ENCODE measurements at places on chromosomes 7 and 10. TPM values are rescaled to one million over a fixed set of nuclear protein-coding genes. Genes with fewer than 3 reads are reported as not detected.

The PAPOLB gene
- total RNA-seq: not detected

GRCh38 chr10:48509974-48510692 is 94.7 kb downstream of the ARHGAP22 start:
- no peaks in the 10 kb centered on the region for H3K27me3 ChIP-seq
- H3K4me3 ChIP-seq: no peak overlapping the region
- H3K27ac ChIP-seq: no peak overlapping the region
- H3K4me1 ChIP-seq: peaks cover 3% of the 10 kb centered on the region
- no peak for DNase-seq
- peaks cover 3% of the 10 kb centered on the region for H3K36me3 ChIP-seq

- no peaks in the 10 kb centered on the region for H3K27me3 ChIP-seq
- DNase-seq: no peak
- H3K4me1 ChIP-seq: no peaks in the 10 kb centered on the region
- no peak overlapping the region for H3K4me3 ChIP-seq
- no peaks in the 10 kb centered on the region for H3K36me3 ChIP-seq
Observed at GRCh38 chr10:27564398-27564797, 60.3 kb downstream of the RAB18 start.

DNA sequence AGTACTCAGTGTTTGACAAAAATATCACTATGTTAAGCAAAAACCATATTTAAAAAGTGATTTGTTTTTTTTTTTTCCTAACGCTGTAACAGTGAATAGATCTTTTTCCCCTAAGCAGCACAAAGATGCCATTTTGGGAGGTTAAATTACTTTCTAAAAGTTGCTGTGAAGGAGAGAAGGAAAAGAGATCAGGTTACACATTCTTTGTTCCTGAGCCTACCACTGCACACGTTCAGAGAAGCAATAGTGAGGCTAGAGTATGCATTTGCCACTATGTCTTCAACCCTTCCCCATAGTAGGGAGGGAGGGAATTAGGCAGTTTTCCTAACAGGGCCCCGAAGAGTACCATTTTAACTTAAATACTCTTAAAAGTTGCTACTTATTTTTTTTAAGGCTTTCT is 38.9 kb downstream of the BMPR1A start:
- H3K27me3 ChIP-seq: no peaks in the 10 kb centered on the region
- H3K36me3 ChIP-seq: no peaks in the 10 kb centered on the region
- no peak overlapping the region for H3K4me3 ChIP-seq
- peak overlapping the region; percentile 25 for H3K27ac ChIP-seq
- peak; percentile 88 for DNase-seq
- peaks cover 13% of the 10 kb centered on the region for H3K4me1 ChIP-seq

DNA sequence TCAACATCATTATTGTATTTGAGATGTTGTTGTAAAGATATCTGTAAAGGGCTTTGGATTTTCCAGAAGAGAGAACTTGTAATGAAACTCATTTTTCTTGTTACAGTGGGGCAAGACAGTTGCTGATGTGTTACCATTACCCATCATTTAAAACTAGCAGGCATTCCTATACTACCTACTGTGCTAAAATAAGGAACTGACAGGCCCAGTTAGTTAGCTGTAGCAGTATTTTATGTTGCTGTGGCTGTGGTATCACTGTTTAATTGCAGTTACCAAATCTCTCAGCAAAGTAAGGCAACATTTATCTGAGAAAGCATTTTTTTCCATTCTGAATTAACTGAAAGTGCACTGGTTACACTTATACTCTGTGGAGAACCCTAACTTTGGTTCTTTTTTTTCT is 9.9 kb downstream of the ST7 start:
- no peaks in the 10 kb centered on the region for H3K36me3 ChIP-seq
- no peak for DNase-seq
- H3K4me1 ChIP-seq: no peaks in the 10 kb centered on the region
- no peak overlapping the region for H3K4me3 ChIP-seq

DNA sequence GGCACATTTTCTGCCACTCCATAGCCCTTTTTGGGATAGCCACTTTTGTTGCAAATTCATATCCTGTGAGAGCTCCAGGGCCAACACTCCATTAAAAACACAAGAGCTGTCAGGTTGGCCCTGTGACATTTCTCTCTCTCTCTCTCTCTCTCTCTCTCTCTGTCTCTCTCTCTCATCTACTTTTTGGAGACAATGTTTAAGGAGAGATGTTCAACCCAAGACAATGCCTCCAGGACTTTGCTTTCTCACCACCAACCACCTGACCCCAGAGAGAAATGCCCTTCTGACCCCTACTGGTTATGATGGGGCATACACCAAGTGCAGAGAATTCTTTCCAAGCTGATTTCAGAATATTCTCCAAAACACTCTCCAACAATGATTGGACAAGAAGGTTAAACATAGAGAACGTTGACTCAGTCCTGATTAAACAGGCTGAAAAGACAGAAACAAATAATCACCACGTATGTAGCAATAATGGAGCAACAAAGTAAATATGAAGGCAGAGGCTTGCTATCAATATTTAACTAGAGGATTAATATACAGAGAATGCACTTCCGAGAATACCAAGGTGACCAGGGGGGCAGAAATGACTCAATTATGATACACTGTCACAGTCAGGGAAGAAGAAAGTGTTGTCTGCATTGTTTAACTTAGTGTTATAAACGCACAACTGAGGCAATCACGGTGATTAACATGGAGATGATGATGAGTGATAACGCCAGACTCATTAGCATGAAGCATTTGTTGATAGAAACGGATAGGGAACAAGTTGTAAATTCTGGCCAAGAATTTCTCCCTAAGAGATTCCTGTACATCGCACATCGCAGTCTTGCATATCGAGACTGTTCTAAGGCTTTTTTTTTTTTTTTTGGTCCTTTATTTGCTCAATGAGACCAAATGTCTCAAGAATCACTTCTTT is 178.5 kb downstream of the NRP1 start:
- H3K4me1 ChIP-seq: peaks cover 19% of the 10 kb centered on the region
- peak overlapping the region; percentile 36 for H3K27ac ChIP-seq
- no peak overlapping the region for H3K4me3 ChIP-seq
- no peaks in the 10 kb centered on the region for H3K27me3 ChIP-seq
- DNase-seq: peak; percentile 70
- H3K36me3 ChIP-seq: no peaks in the 10 kb centered on the region

The FBXO24 gene
- 0.52 TPM for total RNA-seq

Data from astrocyte (in vitro differentiated cells and primary cell).